Activated naive CD4-positive, alpha-beta T cell treated with anti-CD3 and anti-CD28 coated beads, Interleukin-2, amount 50 U/mL, for 16 hours (primary cell): ENCODE measurements at places on chromosomes 2 and 18.

DNA sequence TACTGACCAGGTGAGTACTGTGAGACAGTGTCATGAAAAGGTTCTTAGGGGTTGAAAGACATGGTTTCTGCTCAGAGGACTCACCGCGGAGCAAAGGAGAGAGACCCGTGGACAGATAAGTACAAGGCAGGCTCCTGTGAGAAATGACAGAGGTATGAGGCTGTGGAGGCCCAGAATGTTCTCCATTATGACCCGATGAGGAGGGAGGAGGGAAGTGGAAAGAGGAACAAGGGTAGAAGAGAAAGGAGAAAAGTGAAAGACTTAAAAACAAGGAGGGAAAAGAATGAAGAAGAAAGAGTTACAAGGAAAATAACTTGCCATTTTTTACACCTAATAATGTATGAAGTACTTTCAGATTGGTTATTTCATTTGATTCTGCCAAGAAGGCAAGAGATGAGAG is 29.8 kb downstream of the MAPRE3 start:
- no peak for DNase-seq

- DNase-seq, result no peak
These were observed 438 bp downstream of the HSPE1 start for GRCh38 chr2:197500503-197501131.

DNA sequence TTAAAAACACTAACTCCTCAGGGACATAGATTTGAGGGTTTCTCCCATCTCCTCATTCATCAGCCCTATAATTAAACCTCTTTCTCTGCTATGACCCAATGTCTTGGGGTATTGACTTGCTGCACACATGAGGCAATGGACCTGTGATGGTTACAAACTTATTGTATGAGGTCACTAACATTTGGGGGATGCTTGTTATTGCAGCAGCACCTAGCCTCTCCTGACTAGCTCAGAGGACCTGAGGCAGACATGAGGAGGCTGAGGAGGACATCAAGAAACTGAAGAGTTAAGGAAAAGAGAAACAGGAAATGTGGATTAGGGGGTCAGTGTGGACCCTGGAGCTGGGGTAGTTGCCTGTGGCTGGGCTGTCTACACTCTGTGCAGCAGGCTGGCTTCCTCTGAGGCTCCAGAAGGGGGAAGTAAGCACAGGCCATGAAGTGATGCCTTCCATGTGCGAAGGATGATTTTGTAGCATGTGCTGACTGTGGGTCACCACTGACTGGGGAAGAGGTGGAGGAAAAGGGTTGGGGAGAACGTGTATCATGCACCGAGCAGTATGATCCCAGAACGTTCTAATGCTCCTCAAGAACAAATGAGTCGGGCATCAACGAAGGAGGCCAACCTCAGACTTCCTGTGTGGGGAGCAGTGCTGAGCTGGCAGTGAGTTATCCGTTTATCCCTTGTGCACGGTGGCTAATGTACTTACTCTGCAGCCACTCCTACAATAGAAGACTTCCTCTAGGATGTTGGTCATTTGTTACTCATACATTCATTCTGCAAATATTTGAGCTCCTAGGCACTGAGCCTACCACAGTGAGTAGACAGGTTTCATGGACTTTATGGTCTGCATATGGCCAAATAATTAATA is 42.1 kb upstream of the RFX8 start:
- DNase-seq, result no peak

- no peak for DNase-seq
These were observed 85.4 kb downstream of the DYSF start for GRCh38 chr2:71538656-71539265.

DNA sequence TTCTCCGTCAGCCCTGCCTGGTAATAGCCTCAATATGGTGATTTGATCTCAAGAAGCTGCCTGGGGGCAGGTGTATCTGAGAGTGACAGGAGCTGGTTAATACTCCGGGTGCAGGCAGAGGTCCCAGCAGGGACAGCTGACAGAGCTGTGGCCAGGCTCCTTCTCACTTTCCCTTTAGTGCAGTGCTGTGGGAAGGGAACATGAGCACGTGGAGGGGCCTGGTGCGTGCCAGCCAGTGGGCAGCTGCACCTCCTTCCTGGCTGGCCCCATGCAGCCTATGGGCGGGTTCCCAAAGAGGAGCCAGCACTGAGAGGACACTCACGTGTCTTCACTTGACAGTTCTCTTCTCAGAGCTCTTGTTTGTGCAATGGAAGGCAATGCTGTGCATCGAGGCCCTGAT is 9.1 kb downstream of the CNNM4 start:
- DNase-seq, result no peak

GRCh38 chr18:52008330-52008729 is 331.7 kb upstream of the DCC start:
- DNase-seq, result no peak
